SHP77 treated with DMSO at 0.1 percent for 48 hours (cell line): ENCODE measurements at places on chromosomes 2 and 18.

DNA sequence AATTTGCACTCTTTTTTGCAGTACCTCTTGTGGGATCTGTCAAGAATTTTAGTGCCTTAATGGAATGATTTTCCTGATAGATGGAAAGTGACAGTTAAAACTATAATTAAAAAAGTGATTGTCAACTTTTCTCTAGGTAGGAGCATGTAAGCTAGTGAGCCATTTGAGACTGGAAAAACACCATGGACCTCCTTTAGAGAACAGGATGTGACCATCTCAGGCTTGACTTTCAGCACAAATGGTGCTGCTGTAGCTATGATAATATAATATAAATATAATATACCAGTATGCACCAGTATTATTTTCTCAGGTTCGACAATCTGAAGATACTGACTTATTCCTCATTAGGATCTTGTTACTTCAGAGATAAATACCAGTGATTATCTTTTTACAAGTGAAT lies 27.8 kb downstream of the ZNF236 start:
- DNase-seq = no peak

GRCh38 chr18:65091744-65092329 lies 659.0 kb upstream of the CDH7 start:
- no peak for DNase-seq

DNA sequence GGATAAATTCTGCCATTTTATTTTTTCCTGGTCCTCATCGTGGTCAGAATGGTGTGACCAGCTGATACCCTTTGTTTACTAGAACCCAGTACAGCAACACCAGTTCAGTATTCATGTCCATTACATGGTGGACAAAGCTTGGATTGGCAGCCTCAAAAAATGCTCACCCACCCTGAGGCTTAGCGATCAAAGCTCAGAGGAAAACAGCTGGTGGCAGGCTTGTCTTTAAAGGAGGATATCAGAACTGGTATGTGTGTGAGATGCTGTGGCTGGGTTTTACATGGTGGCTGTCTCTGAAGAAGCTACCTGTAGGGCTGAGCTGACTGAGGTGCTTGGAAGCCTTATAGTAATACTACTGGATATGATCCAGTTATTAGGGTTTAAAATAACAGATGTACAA lies 471.1 kb upstream of the MEX3C start:
- DNase-seq = no peak

DNA sequence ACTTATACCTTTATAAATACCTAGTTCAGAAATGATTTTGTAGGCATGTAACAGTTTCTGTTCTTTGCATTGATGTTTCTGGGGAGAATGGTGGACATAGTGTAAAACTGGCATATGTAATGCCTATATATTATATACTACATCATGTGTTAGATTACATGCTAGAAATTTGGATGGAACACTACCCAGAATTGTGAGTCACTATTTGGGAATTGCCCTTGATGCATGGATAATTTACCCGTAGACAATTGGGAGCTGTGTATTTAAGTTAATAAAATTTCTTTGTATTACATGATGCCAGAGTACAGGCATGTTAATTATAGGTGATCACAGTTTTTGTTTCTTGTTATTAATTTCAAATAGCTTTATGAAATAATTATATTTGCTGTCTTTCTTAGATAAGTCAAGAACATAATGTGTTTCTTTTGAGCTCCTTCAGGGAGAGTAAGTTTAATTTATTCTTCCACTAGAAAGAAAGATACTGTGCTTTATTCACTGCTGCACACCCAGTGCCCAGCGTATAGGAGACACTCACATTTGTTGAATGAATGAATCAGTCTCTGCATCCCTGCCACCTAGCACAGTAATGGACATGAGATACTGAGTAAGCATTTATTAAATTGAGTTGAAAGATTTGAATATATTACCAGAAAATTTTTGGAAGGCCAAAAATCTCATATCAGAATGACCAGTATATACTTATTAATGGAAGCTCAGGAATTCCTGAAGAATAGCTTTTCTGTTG lies 16.9 kb downstream of the ACSL3 start:
- DNase-seq = no peak

DNA sequence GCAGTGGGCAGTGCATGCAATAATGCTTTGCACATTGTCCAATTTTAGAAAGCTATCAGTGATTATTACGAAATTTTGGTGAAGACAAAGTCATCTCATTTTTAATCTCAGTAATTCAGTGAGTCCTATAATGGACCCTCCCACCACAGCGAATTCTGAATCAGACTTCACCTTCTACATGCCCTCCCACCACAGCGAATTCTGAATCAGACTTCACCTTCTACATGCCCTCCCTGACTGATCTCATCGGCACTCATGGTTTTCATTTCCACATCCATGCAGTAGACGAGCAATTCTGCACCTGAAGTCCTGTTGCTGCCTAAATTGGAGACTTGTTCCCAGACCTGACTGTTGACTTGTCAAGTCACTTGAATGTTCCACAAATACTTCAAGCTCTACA lies 522.3 kb downstream of the EIPR1 start:
- DNase-seq = no peak

DNA sequence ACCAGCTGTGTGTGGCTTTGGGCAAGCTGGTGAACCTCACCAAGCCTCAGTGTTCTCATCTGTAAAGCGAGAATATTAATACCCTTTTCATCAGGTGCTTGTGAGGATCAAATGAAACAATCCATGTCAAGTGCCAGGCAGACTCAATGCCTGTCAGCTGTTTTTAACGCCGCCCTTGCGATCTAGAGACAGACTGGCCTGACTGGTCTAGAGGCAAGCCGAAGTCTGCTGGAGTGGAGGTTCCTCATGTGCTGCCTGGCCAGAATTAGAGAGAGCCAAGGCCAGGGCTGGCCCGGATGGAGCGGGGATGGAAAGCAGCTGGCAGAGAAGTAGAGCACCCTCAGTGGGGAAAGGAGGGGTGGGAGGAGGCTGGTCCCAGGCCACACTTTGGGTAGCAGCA lies 74.5 kb upstream of the B3GNT7 start:
- no peak for DNase-seq

DNA sequence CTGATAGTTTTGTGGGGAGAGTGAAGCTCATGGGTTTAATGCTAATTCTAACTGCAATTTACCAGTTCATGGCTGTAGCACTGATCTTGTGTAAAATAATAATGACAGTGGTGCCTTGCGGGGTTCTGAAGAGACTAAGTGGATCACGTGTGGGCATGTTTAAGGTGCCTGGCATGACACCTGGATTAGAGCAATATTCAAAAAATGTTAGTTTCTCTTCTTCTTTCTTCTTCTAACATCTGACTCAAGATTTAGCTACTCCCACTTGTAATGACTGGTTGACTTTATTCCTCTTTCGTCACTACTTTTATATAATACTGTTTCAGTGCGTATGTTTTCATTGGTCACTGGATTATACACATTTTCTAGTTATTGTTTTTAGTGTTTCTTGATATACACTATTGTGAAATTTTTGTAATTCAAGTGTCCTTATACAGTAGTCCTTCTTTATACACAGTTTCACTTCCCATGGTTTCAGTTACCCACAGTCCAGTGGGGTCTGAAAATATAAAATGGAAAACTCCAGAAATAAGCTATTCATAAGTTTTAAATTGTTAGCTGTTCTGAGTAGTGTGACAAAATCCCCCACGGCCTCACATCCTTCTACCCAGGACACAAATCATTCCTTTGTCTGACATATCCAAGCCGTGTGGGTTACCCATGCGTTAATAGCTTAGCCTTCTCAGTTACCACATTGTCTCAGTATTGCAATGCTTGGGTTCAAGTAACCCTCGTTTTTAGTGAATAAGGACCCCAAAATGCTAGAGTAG lies 662.2 kb upstream of the CNTNAP5 start:
- DNase-seq = no peak

DNA sequence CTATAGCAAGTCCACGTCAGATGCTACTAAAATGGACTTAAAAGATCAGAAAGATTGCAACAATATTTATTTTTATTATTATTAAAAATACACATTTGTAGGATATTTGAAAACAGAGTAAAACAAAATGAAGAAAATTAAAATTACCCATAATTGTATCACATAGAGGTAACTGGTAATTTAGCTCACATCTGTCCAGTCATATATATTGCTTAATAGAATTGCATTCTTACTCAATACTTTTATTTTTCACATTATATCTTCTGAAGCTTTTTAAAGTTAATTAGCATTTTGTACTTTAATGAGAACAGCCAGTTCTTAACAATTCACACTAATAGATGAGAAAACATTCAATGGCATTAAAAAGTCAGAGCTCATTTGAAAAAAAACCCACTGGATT lies 11.5 kb upstream of the RNF144A start:
- no peak for DNase-seq

- DNase-seq = no peak
Observed at GRCh38 chr2:12605936-12606335, 110.8 kb upstream of the TRIB2 start.

GRCh38 chr18:59044855-59045254 lies 94.8 kb upstream of the SEC11C start:
- no peak for DNase-seq

DNA sequence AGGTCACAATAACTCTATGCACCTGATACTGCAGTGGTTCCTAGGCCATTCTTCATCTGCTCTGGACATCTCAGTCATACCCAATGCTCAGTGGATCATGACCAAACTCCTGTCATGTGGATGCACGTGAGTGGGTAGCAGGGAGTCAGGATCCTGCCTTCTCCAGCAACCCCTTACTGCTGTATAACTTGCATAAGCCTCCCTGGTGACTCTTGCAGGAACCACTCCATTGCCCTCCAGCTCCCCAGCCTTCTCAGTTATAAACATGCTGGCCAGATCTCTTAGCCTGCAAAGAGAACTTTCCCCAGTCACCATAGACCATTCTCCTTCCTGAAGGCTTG lies 98.6 kb upstream of the ZNF397 start:
- DNase-seq = no peak

DNA sequence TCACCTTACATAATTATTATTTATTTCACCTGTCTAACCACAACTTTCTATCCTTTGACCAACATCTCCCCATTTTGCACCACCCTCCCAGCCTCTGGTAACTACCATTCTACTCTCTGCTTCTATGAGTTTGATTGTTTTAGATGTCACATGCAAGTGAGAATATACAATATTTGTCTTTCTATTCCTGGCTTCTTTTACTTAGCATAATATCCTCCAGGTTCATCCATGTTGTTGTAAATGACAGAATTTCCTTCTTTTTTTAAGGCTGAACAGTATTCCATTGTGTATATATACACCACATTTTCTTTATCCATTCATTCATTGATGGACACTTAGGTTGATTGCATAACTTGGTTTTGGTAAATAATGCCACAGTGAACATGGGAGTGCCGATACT lies 24.0 kb downstream of the PPM1B start:
- DNase-seq = no peak

GRCh38 chr2:68057658-68058396 lies 5.0 kb downstream of the C1D start:
- DNase-seq = no peak

- DNase-seq = no peak
Observed at GRCh38 chr2:127644066-127645025, 1.6 kb upstream of the GPR17 start.

DNA sequence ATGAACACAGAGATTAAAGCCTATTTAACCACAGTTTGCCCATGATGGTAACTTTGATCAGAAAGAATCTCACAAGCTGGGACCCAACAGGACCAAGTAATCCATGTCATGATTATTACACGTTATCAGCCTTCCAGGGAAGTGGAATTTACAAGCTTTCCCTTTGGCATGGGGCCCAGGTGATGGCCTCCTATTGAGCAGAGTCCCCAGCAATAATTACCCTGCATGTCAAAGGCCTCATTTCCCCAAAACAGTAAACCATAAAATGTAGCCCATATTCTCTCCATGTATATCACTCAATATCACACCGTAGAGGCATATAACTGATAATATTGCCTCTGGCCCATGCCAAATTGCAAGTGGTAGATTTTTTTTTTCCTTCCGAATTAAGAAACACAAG lies 38.9 kb downstream of the PRKRA start:
- DNase-seq = no peak

- DNase-seq = no peak
Observed at GRCh38 chr2:37774976-37775907, 103.8 kb upstream of the CDC42EP3 start.

GRCh38 chr2:39504790-39505335 lies 67.8 kb upstream of the MAP4K3 start:
- DNase-seq = no peak

- DNase-seq = no peak
Observed at GRCh38 chr2:48114256-48114655, 208.0 kb upstream of the FBXO11 start.

DNA sequence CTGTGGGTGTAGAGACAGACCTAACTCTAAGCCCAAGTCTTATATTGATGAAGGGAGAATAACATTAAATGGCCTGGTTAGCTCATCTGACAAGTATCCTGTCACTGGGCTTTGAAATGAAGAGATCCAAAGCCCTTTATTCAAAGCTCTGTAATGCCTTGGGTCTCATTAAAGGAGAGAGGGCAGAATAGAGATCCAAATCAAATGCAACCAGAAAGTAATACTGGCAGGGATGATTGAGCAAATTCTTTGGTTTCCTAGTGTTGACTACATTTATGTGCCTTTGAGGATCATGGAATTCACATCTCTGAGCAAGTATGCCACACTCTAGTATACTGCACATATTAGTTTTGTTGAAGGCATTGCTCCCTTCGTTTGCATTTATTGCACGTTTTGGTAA lies 147.9 kb upstream of the CAVIN2 start:
- no peak for DNase-seq

GRCh38 chr2:217151509-217152206 lies 291.8 kb upstream of the TNP1 start:
- no peak for DNase-seq

- DNase-seq = no peak
Observed at GRCh38 chr2:178951266-178952006, 98.5 kb downstream of the CCDC141 start.
